Gastrocnemius medialis (tissue), 4 donors: ENCODE measurements at places on chromosomes 6 and 20. TPM values are rescaled to one million over a fixed set of nuclear protein-coding genes. Genes with fewer than 3 reads are reported as not detected.

VNN1 gene
- 0.46 TPM for total RNA-seq

DNA sequence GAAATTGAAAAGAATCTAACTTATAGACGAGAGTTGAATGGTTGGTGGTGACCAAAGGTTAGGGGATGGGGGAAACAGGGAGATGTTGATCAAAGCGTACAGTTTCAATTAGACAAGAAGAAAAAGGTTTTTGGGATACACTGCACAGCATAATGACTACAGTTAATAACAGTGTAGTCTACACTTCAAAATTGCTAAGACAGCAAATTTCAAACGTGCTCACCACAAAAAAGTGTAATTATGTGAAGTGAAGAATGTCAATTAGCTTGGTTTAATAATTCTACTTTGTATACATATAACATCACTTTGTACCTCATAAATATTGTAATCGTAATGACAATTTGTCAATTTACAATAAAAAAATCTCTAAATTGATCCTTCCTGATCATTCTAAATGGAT lies 267.5 kb downstream of the RNGTT start:
- no peaks in the 10 kb centered on the region for H3K27me3 ChIP-seq
- no peak overlapping the region for H3K27ac ChIP-seq
- no peaks in the 10 kb centered on the region for H3K36me3 ChIP-seq
- no peaks in the 10 kb centered on the region for H3K4me1 ChIP-seq

GRCh38 chr6:166934174-166934573 lies 22.2 kb downstream of the RNASET2 start:
- no peaks in the 10 kb centered on the region for H3K4me1 ChIP-seq
- H3K4me3 ChIP-seq = no peak overlapping the region
- H3K36me3 ChIP-seq = peaks cover 25% of the 10 kb centered on the region
- no peak overlapping the region for H3K27ac ChIP-seq
- no peak for DNase-seq

DNA sequence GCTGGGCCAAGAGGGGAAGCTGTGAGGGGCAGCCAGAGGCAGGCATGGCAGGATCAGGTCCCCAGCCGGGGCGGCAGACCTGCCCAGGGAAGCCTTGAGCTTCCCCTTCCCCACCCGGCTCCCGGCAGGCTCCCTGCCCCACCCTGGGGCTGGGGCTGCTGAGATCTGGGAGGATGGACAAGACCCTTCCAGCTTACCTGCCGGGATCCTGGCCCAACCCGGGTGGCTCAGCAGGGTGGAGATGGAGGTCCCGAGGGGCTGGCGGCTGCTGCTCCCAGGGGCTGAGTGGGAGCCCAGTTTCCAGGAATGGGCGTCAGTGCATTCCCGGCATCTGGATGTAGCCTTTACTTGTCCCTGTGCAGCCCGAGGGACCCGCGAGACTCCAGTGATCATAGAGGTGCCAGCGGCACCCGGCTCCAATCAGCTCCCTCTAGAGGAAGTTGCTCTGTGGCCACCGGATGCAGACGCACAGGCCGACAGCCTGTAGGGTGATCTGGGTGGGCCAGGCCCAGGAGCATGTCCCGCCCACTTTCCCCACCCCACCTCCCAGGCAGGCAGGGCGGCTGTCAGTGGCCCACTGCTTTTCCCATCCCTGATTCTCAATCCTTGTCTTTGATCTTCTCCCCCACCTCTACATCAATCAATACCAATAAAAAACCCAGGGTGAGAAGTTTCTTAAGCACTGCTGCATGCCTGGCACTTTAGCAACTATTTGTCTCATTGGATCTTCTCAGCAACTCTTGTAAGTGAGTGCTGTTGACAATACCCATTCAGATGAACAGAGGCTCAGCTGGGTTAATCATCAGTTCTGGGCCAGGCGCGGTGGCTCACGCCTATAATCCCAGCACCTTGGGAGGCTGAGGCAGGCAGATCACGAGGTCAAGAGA lies at the start of gene BAK1:
Gene BAK1, minus strand, starts transcription at position 449 of the 887 bp plus-strand sequence. CDS start 2,672 bp downstream, outside the sequence.
- H3K27ac ChIP-seq = peak within 1 kb of the TSS; percentile 84
- peaks cover 18% of the 10 kb centered on the region for H3K4me1 ChIP-seq
- DNase-seq = peak; percentile 82

GRCh38 chr6:45956176-45956575 lies 59.5 kb downstream of the CLIC5 start:
- H3K27ac ChIP-seq = peak overlapping the region; percentile 74
- no peak overlapping the region for H3K4me3 ChIP-seq
- DNase-seq = no peak
- no peaks in the 10 kb centered on the region for H3K27me3 ChIP-seq
- H3K4me1 ChIP-seq = peaks cover 82% of the 10 kb centered on the region
- H3K36me3 ChIP-seq = no peaks in the 10 kb centered on the region

DNA sequence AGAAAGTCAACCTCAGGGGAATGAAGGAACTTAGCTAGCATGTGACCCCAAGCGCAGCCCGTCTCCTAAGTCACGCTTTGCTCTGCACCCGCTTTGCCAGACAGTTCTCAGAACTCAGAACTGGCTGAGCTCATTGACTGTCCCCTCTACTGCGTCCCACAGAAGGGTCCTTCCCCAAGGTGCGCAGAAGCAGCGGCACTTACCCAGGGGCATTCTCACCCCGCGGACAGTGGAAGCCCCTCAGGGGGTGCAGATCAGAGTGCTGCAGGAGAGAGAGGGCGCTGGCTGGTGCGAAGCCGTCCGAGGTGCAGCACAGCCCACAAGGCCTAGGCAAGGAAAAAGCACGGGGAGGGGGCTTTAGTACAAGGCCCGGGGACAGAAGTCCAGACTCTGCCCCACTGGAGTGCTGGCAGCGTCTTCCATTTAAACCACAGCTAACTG lies 807 bp downstream of the SNHG17 start:
- H3K4me3 ChIP-seq = peak overlapping the region; percentile 95
- no peak for DNase-seq
- H3K27ac ChIP-seq = peak overlapping the region; percentile 90
- no peaks in the 10 kb centered on the region for H3K36me3 ChIP-seq

DNA sequence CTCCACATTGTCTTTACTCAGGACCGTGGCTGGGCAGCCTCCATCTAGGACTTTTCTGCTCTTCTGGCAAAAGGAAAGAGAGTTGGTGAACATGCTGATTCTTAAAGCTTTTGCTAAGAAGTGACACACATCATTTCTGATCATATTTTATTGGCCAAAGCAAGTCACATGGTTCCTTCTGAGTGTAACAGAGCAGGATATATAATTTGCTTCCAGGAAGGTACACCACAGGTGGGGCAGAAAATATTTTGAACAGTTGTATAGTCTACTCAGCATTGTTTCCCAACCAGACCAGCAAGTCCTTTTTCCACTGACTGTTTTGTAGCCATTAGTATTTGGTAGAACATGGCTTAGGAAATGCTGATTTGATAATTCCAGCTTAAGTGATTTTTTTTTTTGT lies 73.5 kb downstream of the AKAP7 start:
- H3K4me3 ChIP-seq = no peak overlapping the region
- no peaks in the 10 kb centered on the region for H3K27me3 ChIP-seq
- H3K27ac ChIP-seq = no peak overlapping the region
- no peaks in the 10 kb centered on the region for H3K36me3 ChIP-seq
- DNase-seq = no peak
- H3K4me1 ChIP-seq = no peaks in the 10 kb centered on the region

- H3K4me3 ChIP-seq = no peak overlapping the region
- no peak overlapping the region for H3K27ac ChIP-seq
- no peaks in the 10 kb centered on the region for H3K36me3 ChIP-seq
- no peaks in the 10 kb centered on the region for H3K27me3 ChIP-seq
- no peaks in the 10 kb centered on the region for H3K4me1 ChIP-seq
These were observed 314.0 kb upstream of the RSPO3 start for GRCh38 chr6:126804332-126805064.

DNA sequence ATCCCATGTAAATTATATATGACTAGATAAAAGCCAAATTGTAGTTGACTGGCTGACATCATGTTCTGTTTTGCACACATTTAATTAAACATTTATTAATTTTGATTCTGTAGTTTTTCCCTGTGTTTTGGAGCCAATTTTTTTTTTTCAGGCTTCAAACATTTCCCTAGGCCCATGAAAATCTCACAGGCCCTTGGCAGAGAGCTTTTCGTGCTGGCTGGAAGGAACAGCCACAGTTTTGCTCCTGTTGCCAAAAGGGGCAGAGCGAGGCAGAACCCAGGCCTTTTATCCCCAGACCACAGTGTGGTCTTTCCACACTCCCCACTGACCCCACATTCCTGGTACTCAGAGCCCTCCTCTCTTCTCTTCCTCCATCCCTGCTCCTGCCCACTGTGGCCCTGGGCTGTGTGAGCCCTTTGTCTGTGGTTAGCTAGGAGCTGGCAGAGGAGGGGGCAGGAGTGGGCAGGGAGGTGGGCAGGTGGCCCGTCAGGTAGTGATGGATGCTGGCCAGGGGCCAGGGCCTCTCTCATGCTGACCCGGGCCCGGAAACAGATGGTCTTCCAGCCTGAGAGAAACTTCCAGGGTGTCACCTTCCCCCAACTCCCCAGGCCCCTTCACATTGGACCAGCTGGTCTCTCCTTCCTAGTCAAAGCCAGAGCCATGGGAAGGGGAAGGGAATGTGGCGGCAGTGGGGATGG lies 19.4 kb upstream of the CCM2L start:
- no peaks in the 10 kb centered on the region for H3K36me3 ChIP-seq
- DNase-seq = no peak
- H3K4me1 ChIP-seq = no peaks in the 10 kb centered on the region
- peaks cover 10% of the 10 kb centered on the region for H3K27me3 ChIP-seq
- H3K27ac ChIP-seq = no peak overlapping the region

DNA sequence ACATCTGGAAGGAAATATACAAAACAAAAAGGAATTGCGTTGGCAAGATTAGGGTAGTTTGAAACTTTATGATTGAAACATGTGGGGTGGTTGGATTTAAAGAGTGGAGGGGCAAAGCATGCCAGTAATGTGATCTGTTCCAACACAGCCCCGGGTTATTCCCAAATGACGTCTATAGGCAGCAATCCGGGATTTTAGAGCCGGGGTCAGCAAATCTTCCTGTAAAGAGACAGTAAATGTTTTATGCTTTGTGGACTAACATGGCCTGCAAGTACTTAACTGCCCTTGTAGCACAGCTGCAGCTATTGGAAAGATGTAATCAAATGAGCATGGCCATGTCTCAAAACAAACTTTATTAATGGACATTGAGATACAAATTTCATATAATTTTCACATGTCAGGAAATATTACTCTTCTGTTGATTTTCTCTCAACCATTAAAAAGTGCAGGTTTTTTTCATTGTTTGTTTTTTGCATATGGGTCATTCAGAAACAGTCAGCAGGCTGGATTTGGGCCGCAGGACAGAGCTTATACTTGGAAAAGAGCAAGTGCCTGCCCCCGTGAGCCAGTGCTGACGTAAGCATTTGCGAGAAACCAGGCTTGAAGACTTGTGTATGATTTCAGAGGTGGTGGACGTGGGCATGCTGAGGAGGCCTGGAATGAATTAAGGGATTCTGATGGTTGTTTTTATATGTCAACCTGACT lies 136.5 kb downstream of the DOK5 start:
- no peak for DNase-seq
- H3K4me1 ChIP-seq = no peaks in the 10 kb centered on the region
- H3K27me3 ChIP-seq = no peaks in the 10 kb centered on the region
